ENCODE measurements at places on chromosomes 5 and 9.

DNA sequence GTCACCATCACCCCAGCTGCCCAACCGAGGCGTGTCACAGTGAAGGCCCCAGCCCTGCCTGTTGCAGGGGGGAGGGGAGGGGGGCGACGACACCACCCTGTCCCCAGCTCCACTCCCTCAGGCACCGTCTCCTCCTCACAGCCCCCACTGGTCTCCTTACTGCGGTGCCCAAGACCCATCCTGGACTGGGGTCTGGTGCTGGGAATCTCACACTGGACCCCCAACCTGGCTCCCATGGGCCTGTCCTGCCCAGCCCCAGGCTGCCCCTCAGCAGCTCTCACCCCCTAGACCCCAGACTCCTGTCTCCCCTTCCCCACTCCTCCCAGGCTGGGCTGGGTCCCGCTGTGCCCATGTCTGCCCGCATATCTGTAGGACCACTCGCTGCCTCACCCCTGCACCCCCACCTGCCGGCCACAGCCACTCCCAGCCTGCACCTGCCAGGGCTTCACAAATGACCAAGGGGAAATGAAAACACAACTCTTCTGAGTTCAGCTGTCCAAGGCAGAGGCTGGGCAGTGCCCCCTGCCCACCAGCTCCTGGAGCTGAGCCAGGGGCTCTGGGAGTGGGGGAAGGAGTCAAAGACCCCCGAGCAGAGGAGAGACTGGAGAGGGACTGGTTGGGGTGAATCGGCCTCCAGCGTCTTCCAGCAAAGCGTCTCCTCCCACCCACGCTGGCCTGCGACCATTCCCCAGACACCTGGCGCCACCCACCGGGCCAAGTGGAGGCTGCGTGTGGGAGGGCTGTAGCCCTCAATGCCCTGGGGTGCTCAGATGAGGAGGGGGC is 32.6 kb upstream of the EGFL7 start:
- DNase-seq, result peak; percentile 19

DNA sequence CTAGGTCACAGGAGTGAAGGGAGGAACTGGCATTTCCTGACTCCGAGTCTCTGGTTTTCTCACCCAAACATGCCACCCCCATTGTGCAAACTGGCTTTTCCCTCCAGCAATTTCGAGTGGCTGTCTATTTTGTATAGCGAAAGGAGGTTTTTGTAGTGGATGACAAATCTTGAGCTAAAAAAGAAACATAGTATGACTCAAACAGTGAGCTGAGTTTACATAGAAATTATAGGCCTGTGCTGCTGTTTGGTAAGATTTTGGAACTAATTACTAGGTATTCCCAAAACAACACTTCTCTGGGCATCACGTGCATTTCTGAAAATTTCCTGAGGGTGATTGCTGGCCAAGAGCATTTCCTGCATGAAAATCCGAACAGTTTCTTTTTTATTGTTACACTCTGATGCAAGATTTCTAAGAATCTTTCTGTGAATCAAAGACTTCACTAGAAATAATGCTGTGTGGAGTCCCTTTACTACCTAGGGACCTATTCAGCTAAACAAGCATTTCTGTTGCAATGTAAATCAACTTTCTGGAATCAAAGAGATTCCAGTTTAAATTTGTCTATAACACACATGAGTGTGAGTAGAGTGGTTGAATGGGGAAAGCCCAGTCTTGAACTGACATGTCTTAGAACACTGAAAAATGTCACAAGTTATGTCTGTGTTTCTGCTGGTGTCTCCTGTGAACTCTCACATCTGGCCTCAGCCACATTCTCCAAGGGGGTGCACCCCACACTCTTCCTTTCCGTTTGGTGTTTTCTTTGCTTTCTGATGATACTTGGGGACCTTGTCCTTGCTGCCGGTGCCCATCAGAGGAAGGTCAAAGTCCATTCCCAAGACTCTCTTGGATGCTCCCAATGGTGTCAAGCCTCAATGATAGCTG is 33.3 kb upstream of the DAPK1 start:
- no peak for DNase-seq

- no peak for DNase-seq
These were observed 2.3 kb downstream of the P4HA2 start for GRCh38 chr5:132225165-132226032.

DNA sequence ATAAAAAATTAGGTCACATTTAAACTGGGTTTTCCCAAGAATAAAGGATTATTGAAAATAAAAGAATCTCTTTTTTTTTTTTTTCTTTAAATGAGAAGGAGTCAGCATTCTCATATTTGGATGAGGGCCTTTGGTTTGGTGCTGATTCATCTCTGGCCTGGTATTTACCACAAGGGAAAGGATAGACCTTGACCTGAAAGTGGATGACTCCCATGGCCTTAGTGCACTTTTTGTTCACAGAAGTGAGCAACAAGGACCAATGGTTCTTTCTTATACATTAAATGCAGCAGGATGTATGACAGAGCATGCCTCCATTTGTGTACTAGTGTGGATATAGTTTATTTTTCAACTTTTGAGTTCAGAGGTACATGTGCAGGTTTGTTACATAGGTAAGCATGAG is 6.9 kb downstream of the YTHDC2 start:
- no peak for DNase-seq

- DNase-seq, result peak; percentile 38
These were observed 92.7 kb downstream of the SV2C start for GRCh38 chr5:76175821-76176403.

DNA sequence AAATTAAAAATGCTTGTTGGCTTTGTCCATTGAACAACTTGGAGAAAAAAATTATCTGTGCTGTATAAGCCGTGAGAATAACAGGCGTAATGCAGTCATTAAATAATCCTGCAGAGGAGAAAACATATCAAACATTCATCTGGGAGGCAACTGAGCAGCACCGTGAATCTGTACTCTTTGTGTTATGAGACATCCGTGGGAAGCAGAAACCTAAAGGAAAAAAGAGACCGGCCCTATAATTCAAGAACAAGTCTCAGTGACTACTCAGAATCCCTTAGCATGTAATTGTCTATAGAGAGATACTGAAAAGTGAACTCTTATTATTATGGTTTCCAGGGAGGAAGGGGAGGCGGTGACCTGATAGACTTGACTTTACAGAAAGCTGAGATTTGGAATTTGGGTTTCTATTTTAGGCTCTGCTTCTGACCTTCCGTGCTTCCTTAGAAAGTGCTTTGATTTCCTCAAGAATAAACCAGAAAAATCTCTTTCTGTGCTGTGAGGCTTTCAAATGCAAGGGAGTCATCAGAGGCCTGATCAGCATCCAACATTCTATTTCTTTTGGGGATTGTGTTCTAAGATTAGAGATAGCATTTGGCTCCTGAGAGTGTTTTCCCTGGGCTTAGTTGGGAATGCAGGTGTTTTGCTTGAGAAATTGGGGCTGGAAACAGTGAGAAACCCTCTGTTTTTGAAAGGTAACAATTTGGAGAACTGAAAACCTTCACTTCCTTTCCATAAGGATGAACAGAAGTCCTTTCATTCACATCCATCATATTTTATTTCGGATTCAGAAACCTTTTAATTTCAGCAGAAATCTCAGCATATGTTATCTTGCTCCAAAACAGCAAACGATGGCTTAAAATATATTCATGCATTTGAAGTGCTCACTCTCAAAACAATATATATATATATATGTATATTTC is 296.7 kb downstream of the CSNK1G3 start:
- DNase-seq, result no peak

GRCh38 chr9:93620881-93621820 is 44.8 kb downstream of the PHF2 start:
- DNase-seq, result no peak

GRCh38 chr5:1885404-1885755 is 2.7 kb upstream of the IRX4 start:
- no peak for DNase-seq

GRCh38 chr5:74064225-74064624 is 438.2 kb downstream of the ARHGEF28 start:
- no peak for DNase-seq

- no peak for DNase-seq
These were observed 15.1 kb upstream of the CARTPT start for GRCh38 chr5:71703941-71704340.

- no peak for DNase-seq
These were observed 395.1 kb upstream of the RPS23 start for GRCh38 chr5:82673057-82673809.

DNA sequence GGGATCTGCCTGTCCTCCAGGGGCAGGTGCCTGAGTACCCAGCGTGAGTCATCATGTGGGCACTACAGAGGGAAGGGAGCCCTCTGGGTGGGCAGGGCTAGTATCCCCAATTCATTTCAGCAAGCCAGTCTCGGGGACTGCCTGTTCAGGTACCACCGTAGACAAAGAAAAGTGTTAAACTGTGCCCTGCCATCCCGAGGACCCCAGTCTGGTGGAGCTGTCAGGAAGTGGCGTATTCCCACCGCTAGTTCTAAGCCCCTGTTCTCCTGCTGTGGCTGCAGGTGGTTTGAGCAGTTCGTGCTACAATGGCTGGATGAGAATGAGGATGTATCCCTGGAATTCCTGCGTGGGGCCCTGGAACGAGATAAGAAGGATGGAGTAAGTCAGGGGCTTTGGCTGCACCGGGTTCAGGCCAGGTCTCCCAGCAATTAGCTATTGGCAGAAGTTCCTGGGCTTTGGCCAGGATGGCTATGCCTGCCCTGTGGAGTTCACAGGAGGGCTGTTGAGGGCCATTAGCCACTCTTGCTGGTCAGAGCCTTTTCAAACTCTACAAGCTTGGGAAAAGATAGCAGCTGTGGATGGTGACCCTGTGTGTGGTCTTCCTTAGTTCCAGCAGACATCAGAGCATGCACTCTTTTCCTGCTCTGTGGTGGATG is 93.2 kb upstream of the RUSC2 start:
- no peak for DNase-seq

- DNase-seq, result no peak
These were observed 27.0 kb downstream of the ERAP2 start for GRCh38 chr5:96903300-96903699.

DNA sequence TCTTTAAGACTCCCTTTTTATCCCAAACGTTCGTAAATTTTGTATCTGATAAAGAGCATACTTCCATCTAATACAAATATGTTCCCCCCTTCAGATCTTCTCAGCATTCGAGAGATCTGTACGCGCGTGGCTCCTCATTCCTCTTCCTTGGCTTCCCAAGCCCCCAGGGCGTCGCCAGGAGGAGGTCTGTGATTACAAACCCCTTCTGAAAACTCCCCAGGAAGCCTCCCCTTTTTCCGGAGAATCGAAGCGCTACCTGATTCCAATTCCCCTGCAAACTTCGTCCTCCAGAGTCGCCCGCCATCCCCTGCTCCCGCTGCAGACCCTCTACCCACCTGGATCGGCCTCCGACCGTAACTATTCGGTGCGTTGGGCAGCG is 19.9 kb downstream of the CDKN2A start:
- DNase-seq, result no peak

DNA sequence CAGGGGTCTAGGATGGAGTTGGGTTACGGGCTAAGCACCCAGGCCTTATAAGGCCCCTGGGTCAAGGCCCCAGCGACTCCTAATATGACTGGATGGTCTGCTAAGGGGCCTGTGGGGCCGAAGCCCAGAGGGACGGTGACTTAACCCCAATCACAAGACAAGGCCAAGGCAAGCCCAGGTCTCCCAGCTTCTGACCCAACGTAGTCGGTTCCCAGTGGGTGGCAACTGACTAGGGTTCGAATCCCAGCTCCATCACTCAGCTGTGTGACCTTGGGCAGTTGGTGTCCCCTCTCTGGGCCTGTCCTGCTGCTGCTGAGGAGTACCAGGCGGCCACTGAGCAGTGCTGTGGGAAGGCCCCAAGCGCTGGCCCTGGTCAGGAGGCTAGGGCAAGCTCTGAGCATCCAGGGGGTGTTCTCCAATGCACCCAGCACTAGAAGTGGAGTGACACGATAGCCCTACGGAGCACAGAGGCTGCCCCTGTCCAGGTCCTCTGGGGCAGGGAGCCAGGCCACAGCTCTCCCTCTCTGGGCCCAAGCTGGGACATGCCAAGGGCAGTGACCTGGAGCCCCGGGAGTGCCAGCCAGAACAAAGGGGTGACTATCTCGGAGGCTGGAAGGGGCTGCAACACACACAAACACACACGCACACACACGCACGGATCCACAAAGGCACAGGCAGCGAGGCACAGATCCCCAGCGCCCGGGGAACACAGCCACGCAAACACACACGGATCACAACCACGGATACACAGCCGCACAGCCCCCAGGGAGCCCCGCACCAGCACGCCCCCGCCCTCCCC is 512 bp downstream of the AK1 start:
- DNase-seq, result no peak

GRCh38 chr5:53974021-53974420 is 336.4 kb downstream of the ARL15 start:
- no peak for DNase-seq

GRCh38 chr5:112419164-112419985 is at the start of gene EPB41L4A:
TSS of gene EPB41L4A (minus strand) at chr5:112419277. CDS start at chr5:112419039, 238 bp downstream.
- DNase-seq, result no peak

DNA sequence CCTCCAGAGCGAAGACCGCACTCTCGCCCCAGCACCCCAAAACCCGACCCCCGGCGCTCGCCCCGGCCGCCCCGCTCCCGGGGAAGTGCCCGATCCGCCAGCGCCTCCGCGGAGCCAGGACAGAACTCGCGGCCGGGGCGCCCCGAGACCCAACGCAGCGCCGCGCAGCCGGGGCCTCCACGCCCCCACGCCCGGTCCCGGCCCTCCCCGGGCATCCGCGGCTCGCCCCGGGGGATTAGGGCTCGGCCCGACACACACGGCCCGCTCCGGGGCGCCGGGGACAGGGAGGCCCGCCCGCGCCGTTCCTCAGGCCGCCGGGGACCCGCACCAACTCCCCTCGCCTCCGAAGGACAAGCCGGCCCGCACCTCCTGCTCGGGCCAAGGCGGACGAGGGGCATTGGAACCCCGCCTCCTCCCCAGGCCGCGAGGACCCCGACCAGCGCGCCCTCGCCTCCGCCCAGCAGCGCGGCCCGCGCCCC is 544 bp downstream of the FNBP1 start:
- DNase-seq, result no peak

- no peak for DNase-seq
These were observed 116.4 kb downstream of the TTLL11 start for GRCh38 chr9:121976751-121977150.

- no peak for DNase-seq
These were observed 19.0 kb upstream of the LPCAT1 start for GRCh38 chr5:1542781-1543180.

Data from GF-D8 (cell line).